HS-27A (cell line): ENCODE measurements at places on chromosomes 6 and 20.
A peak's percentile ranks its signal among the peaks of the same experiment; 100 is the strongest.

DNA sequence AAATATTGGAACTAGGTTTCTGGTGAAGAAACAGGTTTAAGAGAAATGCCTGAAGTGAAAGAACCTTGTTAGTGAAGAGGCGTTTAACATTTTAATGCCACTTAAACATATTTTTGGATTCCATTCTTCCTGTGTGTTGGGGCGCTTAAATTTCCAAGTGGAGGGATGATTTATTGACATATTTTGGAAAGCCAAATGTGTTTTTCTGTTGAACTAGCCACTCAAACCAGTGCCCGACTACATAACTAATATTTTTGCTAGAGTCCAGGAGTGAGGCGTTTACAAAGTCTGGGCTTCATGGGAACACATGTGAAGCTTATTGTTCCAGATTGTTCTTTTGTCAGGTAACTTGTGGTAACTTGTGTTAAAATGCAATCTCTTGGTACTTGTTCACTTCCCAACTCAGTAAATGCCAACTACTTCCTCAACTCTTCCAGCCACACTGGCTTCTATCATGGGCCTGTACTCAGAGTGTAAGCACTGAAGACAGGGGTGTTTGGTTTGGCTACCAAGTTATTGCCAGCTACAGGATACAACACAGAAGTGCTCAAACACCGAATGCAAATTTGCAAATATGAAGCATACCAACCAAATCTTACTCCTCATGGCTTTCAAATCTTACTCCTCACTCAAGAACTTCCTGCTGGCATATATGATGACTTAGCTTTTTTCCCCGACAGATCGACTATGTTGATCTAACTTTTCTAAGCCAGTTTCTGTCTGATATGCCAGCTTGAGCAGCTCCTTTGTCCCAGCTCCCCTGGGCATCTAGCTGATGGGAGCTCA, 2.0 kb upstream of the ZNFX1 start:
- no peak for DNase-seq

- DNase-seq = no peak
Observed at GRCh38 chr6:163324326-163324687, 90.2 kb upstream of the QKI start.

- DNase-seq = no peak
Observed at GRCh38 chr6:11702089-11702488, 76.5 kb downstream of the ADTRP start.

DNA sequence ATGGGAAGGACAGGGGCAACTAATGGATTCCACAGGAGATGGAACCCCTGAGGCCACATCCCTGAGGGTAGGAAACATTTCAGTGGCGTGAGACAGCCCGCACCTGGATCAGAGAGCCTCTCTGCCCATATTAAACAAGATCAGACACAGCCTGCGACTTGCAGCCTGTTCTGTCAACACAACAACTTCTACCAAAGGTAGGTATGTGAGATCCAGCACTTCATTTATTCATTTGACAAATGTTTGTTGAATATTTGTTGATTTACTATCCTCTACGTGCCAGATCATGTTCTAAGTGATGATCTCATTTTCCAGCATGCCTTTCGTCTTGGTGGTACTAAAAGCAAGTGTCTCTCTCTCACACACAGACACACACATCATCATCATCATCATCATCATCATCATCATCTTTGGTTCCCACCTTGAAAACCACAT, 43.2 kb upstream of the NT5E start:
- no peak for DNase-seq

GRCh38 chr6:130624046-130624445, 203.2 kb upstream of the SMLR1 start:
- DNase-seq = no peak

DNA sequence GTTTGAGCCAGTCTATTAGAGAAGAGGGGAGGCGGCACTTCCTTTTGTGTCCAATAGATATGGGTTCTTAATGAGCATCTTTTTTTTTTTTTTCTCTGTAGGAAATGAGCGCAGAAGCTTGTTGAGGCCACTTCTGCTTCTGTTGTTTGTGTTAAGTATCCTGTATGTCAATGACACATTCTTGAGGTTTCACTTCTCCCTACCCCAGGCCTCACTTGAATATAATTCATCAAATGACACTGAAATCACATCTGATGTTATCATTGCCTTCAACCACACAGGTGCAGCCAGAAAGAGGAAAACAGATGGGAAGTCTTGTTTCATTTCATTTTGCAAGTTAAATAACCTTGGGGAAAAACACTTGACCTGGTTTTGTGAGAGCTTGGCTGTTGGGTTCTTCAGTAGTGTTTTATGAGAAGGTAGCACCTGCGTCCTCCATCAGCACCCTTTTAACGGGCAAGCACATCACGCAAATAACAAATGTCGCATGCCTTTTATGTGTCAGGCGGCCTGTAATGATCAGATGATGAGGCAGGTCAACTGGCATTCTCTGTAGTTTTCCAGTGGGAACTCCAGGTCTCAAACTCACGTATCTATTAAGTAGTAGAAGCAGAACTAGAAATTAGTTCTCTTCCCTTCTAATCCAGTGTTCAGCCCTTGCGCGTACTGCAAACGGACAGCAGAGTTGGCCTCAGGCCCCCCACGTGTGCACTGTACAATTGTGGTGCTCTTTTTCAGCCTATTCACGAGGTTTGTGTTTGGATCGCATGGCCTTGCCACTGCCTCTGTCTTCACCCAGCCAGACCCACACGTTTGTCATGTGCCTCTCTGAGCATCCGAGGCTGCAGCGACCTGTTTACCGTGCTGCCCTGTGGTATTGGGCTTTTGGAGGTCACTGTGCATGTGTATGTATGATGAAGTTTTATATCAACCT, 23.5 kb downstream of the PLEKHG1 start:
- DNase-seq = no peak

- no peak for DNase-seq
Observed at GRCh38 chr6:72412709-72413044, 209.2 kb upstream of the KCNQ5 start.

GRCh38 chr6:124961777-124962638, at the start of gene RNF217:
Gene RNF217, plus strand, starts transcription at chr6:124962437. Its CDS starts 108 bp downstream, at chr6:124962545.
- peak; percentile 47 for DNase-seq

DNA sequence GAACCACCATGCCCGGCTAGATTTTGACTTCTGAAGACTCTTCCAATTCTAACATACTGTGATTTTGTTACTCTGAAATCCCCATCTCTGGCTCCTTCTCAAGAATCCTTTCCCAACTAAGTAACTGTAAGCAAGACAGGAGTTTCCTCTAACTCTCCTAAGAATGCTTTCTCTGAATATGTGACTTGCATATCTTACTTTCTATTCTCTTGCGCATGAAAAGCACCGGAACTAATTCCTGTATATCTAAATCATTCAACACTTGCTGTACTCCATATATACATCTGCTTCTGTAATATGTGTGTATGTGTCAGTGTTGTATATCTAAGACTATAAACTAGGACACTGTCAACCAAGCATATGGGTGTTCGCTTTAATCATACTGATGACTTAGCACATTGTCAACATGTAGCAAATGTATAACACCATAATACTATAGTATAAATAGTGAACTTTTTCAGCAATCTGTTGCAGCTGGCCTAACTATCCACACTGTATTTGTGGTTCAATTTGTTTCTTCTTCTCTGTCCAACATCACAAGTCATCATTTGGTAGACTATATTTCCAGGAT, 108.1 kb upstream of the PRDM1 start:
- no peak for DNase-seq

GRCh38 chr20:17752459-17752858, 52.7 kb downstream of the BANF2 start:
- DNase-seq = no peak

GRCh38 chr6:87165185-87165584, 9.8 kb downstream of the ZNF292 start:
- no peak for DNase-seq

- DNase-seq = no peak
Observed at GRCh38 chr6:81634155-81634880, 118.2 kb downstream of the TENT5A start.

- DNase-seq = no peak
Observed at GRCh38 chr6:156313037-156313436, 464.1 kb upstream of the ARID1B start.

- DNase-seq = peak; percentile 98
Observed at GRCh38 chr6:113120582-113121285, 736.4 kb upstream of the MARCKS start.

DNA sequence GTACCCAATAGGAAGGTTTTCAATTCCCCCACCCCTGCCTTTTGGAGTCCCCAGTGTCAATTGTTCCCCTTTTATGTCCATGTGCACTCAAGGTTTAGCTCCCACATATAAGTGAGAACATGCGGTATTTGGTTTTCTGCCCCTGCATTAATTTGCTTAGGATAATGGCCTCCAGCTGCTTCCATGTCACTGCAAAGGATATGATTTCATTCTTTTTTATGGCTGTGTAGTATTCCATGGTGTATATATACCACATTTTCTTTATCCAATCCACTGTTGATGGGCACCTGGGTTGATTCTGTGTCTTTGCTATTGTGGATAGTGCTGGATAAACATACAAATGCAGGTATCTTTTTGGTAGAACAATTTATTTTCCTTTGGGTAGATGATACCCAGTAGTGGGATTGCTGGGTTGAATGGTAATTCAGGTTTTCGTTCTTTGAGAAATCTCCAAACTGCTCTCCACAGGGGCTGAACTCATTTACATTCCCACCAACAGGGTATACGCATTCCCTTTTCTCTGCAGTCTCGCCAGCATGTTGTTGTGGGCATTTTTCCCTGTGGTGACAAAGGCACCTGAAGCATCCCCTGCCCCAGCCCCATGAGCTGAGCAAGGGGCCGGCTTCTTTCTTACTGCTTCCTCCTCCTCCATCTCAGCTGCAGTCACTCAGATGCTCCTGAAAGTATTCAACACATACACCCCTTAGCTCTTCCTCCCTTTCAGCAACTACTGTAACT, 66.7 kb downstream of the ELOVL2 start:
- no peak for DNase-seq

DNA sequence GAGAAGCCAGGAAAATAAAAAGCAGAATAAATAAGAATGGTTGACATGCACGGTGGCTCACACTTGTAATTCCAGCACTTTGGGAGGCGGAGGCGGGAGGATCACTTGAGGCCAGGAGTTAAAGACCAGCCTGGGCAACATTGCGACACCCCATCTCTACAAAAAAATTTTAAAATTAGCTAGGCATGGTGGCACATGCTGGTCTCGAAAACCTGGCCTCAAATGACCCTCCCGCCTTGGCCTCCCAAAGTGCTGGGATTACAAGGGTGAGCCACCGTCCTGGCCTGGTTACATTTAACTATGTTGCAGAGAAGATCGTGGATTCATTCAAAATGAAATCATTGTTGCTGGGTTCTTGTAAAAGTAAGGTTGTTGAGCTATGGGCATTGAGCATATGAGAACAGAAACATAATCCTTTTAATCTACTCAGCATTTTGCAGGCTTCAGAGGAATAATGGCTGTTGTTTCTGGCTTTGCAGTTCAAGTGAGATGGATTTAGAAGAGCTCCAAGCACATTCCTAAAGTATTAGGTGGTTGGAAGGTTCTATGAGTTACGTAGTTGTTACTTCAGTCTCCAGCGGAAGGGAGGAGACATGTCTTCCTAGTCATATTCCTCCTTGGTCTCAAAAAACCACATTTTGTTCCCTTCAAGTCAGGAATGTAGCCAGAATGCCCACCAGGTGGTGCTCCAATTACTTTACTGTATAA, 45.6 kb upstream of the RAB23 start:
- peak; percentile 81 for DNase-seq

GRCh38 chr20:58349570-58349969, 39.5 kb upstream of the VAPB start:
- peak; percentile 69 for DNase-seq

DNA sequence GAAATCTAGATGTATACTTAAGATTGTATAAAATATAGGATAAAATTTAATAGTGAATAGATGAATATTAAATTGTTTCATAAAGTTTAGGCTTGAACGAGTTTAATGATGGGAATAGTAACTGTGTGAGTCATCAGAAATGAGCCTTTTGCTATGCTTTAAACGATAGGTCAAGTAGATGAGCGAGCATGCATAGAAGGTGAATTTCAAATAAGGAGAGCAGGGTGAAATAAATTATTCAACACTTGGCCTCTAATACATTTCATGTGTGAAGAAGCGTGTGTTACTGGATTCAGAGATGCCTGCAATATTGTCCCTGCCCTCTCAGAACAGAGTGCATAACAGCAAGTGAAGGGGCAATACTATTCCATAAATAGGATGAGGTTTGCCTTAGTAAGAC, 74.4 kb upstream of the EYA4 start:
- no peak for DNase-seq

GRCh38 chr6:73393278-73393677, 1.4 kb upstream of the DDX43 start:
- DNase-seq = no peak

- no peak for DNase-seq
Observed at GRCh38 chr6:168559574-168560098, 118.7 kb downstream of the SMOC2 start.

DNA sequence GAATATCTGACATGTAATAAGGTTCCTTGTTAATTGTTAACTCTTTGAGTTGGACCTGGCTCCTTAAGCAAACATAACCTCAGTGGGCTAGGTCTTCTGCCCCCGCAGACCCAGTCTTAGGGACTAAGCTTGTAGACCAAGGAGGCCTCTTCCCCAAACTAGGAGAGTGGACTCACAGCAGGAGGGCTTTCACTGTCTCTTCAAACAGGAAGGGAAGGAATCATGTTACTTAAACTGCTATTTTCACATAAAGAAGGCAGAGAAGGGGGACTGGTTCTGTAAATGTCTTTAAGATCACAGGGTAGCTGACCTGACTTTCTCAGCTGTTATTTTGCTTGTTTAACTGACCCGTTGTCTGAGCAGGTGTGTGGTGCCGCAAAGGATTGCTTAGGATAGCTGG, 34.9 kb upstream of the PRDM1 start:
- no peak for DNase-seq

GRCh38 chr6:37038292-37039198, 33.1 kb downstream of the FGD2 start:
- DNase-seq = no peak

DNA sequence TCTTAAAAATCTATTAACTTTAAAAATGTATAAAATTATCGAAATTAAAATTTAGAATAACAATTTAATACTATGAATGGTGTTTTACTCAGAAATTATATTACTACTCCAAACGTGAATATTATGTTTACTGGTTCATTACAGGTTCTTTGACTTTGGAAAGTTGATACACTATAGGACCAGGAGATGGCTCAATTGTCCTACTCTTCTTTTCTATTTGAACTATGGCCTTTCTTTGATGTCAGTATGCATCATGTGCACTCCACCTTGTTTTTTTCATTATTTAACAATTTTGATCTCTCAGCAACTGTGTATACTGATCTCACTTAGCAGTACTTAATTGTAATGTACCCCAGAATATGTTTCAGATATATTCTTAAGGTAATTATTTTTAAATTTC, 391.5 kb upstream of the MANEA start:
- no peak for DNase-seq

GRCh38 chr6:291697-292505, at the start of gene DUSP22:
Gene DUSP22, plus strand, starts transcription at chr6:292487. Its CDS starts 53 bp downstream, at chr6:292540.
- DNase-seq = no peak
